ENCODE measurements at places on chromosomes 3 and 15.

GRCh38 chr3:66479532-66479947 is 21.3 kb downstream of the LRIG1 start:
- no peak for DNase-seq

GRCh38 chr15:82298520-82298919 is 35.9 kb downstream of the SAXO2 start:
- peak; percentile 47 for DNase-seq

GRCh38 chr15:64337761-64338160 is 18.2 kb downstream of the CSNK1G1 start:
- no peak for DNase-seq

DNA sequence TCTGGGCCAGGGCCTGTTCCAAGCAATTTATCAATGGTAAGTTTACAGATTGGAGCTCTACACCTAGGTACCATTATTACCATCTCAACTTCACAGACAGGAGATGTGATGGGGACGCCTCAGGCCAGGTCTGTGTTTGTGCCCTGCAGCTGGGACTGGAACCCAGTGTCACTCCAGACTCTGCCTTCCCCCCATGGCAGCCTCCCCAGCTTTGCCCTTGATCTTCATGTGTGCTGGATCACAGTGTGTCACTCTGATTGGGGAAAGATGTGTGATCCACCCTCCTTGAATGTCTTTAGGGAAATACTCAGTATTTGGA is 59.6 kb downstream of the MGLL start:
- no peak for DNase-seq

DNA sequence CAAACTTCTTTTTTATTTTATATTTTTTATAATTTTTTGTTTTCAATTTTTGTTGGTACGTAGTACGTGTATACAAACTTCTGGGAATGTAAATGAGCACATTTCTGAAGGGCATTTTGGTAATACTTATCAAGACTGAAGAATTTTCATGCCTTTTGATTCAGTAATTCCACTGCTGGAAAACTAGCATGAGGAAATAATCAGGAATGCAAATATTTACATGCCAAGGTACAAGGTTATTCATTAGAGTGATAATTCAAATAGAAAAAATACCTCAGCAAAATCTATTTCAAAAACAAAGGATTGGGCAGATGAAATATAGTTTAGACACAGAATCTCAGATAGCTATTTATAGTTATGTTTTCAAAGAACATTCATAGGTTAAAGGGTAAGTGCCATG is 128.7 kb downstream of the DMXL2 start:
- no peak for DNase-seq

- no peak for DNase-seq
Observed at GRCh38 chr15:27804569-27805260, 294.4 kb downstream of the OCA2 start.

DNA sequence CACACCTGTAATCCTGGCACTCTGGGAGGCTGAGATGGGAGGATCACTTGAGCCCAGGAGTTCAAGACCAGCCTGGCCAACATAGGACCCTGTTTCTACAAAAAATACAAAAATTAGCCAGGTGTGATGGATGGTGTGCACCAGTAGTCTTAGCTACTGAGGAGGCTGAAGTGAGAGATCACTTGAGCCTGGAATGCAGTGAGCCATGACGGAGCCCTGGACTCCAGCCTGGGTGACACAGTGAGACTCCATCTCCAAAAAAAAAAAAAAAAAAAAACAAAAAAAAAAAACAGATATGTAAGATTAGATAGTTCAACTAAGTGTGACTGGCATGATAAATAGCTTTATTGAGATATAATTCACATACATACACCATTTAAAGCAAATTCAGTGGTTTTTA is 9.7 kb downstream of the RBSN start:
- no peak for DNase-seq

DNA sequence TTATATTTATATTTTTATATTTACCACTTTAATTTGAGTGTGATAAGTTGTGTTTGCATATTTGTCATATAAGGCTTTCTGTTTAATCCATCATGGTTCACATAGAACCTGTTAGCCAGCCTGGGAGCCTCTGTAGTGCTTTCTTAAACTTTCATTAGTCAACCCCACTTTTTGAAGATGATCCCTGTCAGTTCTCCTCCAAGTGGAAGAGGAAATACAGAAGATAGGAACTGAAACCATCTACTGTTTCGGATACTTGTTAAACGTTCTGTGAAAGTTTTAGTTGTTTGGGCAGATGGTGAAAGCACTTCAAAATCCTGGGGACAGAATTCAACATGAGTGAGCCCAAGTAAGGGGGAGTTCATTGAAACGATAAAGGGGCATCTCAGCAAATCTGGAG is 4.6 kb upstream of the SAMMSON start:
- no peak for DNase-seq

- DNase-seq: no peak
Observed at GRCh38 chr15:51322621-51323296, 15.6 kb downstream of the CYP19A1 start.

Data from amygdala (tissue), 56 donors.